ENCODE measurements at places on chromosomes 12 and 14.

DNA sequence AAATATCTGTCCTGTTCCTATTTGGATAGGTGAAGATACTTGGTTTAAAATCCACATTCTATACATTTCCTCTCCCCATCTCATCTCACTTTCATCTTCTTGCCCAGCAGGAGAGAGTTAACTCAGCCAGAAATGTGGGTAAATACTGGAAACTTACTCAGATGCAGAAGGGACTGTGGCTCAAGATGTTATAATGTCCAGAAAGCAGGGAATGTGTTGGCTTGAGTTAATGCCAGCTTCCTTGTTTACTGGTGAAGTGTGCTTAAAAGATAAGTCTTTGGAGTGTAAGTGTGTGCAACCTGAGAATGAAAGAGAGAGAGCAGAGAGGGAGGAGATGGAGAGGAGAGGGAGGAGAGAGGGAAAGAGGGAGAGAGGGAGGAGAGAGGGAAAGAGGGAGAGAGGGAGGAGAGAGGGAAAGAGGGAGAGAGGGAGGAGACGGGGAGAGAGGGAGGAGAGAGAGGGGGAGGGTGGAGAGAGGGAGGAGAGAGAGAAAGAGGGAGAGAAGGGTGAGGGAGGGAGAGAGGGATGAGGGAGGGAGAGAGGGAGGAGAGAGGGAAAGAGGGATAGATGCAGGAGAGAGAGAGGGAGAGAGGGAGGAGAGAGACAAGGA, 22.0 kb upstream of the SNRPF start:
- no peak for DNase-seq

GRCh38 chr12:117344716-117345115, 16.7 kb downstream of the NOS1 start:
- DNase-seq, result no peak

DNA sequence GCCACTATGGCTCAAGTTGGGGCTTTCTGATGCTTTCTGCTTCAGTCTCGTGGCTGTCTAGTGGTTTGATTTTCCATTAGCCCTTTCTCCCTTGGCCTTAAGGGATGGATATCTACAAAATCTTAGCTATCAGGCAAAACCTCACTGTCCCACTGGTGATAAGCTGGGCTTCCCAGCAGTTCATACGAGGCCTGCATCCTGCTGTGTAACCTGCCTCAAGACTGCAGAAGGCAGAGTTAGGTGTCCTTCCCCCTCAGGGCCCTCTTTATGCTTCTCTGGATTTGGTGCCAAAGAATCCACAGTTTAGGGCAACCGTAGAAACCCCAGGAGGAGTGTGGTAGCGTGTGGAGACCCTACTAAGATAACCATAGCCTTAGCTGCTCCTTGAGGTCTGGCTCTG, 38.9 kb downstream of the ETV6 start:
- DNase-seq, result no peak

GRCh38 chr14:57709909-57710308, 156.0 kb downstream of the SLC35F4 start:
- DNase-seq, result no peak

- DNase-seq, result no peak
Observed at GRCh38 chr12:46783871-46784270, 41.9 kb downstream of the SLC38A4 start.

GRCh38 chr12:12439636-12440035, 82.8 kb downstream of the BORCS5 start:
- no peak for DNase-seq

DNA sequence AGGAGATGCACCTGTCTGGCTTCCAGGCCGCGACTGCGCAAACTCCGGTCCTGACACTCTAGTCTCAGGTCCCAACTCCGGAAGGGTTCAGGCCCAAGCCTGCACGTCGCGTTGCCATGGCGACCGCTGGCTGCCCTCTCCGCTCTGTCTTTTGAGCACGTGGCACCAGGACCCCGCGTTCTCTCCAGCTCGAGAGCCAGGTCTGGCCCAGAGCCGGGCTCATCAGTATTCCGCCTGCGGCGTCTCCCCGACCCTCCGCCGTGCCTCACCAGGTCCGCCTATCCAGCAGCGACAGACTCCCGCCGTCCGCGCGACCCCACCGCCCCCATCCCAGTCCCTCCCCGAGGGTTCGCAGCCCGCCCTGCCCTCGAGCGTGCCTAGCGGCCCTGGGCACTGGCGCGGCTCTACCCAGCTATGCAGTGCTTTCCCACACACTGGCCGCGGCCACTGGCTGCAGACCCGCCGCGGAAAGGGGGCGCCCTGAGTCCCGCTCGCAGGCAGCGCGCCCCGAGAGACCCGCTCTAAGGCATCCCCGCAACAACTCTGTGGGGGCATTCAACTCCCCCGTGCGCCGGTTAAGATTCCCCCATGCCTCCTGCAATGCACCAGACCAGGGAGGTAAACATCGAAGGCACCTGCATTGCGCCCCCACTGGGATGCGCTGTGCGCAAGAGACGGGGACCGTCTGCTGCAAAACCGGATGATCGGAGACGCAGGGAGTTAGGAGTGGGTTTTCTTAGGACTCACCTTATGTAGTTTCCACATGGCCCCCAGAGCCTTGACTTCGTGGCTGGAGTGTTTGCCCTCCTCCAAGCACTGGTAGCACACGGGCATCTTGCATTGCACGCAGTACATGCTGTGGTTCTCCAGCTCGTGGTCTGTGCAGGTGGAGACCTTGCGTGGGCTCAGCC, 1.3 kb downstream of the TRIM9 start:
- no peak for DNase-seq

GRCh38 chr14:90109858-90110257, 48.1 kb downstream of the KCNK13 start:
- no peak for DNase-seq

- DNase-seq, result no peak
Observed at GRCh38 chr14:104118006-104118844, 20.2 kb upstream of the KIF26A start.

DNA sequence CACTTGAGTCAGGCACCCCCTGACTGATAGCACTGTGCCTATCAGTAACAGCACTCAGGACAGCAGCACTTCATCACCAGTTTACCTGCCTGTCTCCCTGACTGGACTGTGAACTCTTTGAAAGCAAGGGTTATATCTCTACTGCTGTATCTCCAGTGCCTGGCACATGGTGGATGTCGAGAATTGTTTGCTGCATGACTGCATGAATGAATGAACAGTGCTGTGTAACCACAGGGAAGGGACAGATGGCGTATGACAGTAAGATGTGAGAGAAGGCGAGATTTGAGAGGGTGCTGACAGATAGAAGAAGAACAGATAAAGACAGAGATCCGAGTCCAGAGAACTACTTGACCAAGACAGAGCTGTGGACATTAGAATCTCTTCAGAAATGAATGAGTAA, 29.7 kb downstream of the BRAP start:
- no peak for DNase-seq

DNA sequence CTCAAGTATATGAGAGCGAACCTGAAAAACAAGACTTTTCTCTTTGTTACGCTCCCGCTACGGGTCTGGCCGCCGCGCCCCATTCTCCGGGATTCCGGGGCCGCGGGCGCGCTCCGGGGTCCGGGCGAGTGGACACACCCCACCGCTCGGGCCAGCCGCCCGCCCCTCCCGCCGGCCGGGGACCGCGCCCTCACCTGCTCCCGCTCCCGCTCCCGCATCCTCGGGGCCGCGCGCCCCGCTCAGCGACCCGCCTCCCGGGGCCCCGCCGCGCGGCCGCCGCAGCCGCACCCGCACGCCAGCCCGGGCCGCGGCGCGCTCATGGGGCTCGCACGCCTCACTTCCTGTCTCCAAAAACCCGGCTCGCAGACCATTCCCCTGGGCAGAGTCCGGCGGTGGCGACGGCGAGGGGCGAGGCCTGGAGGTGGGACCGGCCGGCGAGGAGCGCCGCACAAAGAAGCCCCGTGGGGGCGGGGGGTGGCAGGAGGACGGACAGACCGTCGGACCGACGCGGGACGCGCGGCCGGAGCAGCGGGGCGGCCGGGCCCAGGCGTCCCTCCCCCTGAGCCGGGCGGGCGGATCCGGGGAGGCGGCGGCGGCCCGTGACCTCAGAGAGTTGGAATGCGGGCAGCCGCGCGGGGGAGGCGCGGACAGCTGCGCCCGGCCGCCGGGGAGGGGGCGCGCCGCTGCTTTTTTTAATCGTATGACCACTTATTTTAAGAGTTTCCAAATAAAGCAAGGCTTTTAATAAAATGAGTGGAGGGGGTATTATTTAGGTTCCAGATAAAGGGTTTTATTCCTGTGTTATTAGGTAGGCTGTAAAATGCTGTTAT, at the start of gene PTPN21:
PTPN21 (minus strand) TSS at position 551 of the 830 bp plus-strand sequence. CDS start 4,590 bp downstream, outside the sequence.
- DNase-seq, result no peak

DNA sequence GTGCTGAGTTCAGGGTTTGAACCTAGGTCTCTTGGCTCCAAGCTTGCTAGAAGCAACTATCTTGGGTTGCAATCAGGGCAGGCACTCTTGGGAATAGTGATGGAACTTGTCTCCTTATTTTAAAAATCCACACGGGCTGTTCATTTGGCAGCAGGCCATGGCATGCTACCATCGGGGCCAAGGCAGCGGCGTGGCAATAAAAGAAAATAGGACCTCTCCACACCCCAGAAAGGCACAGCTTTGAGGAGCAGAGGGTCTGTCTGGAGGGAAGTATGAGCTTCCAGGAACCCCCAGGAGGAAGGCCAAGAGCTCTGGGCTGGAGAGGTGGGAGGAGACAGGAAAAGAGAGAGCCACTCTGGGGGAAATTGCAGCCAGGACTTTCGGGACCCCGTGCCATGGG, 15.3 kb downstream of the RPS6KL1 start:
- DNase-seq, result no peak

- no peak for DNase-seq
Observed at GRCh38 chr12:41981013-41981412, 163.7 kb downstream of the GXYLT1 start.

DNA sequence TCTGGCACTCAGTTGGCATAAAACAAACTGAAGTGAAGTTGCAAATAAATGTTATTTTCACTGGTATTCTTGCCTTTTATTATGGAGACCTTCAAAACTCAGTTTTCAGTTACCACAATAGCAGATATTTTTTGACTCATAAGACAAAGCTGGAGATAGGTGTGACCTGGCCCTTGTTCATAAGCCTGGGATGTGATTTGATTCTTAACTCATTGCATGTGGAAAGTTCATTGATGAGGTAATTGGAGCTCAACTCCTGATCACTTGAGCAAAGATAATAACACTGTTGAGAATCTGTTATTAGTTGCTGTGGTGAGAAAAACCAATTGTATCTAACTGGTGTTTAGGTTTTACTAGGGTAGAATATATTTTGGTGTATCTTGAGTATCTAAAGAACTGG, 105.1 kb downstream of the AEBP2 start:
- DNase-seq, result no peak

GRCh38 chr12:79140711-79141110, 276.1 kb downstream of the SYT1 start:
- DNase-seq, result no peak

DNA sequence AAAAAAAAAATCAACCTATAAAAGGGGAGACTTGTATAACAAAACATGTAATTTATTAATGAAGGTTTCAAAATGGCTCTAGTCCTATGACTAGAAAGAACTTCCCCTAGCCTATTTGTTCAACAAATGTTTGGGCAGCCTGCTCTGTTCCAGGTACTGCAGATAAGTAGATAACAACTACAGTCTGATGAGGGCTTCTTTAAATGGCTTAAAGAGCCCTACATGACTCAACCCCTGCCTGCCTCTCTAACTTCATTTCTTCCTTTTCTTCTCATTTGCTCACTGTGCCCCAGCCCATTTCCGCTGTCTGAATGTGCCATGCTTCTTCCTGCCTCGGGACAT, 21.5 kb downstream of the ALDH6A1 start:
- no peak for DNase-seq

GRCh38 chr14:82075566-82075965, 541.9 kb upstream of the SEL1L start:
- no peak for DNase-seq

DNA sequence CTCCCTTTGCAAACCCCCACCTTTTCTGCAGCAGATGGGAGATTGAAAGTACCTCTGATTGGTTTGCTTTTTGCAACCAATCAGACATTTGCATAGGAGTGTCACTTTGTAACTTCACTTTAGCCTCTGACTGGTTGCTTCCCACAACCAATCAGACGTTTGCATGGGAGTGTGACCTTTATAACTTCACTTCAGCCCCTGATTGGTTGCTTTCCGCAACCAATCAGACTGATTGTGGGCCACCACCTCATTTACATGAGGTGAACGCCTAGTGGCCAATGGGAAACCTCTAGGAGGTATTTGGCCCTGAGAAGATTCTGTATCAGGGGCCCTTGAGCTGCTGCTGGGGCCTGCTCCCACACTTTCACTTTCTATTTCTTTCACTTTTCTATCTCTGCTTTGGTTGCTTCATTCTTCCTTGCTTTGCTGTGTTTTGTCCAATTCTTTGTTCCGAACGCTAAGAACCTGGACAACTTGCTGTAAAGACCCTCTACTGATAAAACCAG, 106.0 kb upstream of the PRICKLE1 start:
- no peak for DNase-seq

- DNase-seq, result no peak
Observed at GRCh38 chr12:94812345-94812744, 162.0 kb upstream of the TMCC3 start.

DNA sequence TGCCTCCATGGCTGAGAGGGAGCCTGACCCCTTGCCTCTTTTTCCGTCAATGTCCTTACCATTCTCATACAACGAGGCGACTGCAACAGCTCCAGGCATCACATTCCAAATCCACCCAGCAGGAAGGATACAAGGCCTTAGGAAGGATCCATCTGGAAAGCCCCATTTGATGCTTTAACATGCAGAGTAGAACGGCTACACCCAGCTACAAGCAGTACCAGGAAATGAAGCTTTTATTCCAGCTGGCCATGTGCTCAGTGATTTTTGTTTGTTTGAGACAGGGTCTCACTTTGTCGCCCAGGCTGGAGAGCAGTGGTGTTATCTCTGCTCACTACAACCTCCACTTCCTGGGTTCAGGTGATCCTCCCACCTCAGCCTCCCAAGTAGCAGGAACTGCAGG, 124.8 kb downstream of the TMEM132D start:
- DNase-seq, result no peak

DNA sequence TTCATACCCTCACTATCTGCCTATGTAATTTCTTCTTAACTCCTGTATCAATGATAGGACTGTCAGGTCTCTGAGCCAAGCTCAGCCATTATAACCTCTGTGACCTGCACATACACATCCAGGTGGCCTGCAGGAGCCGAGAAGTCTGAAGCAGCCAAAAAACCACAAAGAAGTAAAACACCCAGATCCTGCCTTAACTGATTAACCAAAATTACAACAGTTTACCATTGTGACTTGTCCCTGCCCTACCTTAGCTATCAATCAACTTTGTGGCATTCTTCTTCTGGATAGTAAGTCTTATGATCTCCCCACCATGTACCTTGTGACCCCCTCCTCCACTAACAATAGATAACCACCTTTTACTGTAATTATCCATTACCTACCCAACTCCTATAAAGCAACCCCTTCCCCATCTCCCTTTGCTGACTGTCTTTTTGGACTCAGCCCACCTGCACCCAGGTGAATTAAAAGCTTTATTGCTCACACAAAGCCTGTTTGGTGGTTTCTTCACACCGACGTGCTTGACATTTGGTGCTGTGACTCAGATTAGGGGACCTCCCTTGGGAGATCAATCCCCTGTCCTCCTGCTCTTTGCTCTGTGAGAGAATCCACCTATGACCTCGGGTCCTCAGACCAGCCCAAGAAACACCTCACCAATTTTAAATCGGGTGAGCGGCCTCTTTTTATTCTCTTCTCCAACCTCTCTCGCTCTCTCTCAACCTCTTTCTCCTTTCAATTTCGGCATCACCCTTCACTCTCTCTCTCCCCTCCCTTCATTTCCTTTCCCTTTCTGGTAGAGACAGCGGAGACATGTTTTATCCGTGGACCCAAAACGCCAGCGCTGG, 11.5 kb upstream of the LGMN start:
- DNase-seq, result no peak
